ENCODE measurements at places on chromosomes 1 and 21.

- peak; percentile 6 for DNase-seq
Observed at GRCh38 chr21:27759091-27759659, 792.3 kb upstream of the ADAMTS5 start.

GRCh38 chr1:202274611-202275010, 67.1 kb downstream of the UBE2T start:
- DNase-seq, result peak; percentile 59

- DNase-seq, result no peak
Observed at GRCh38 chr1:174965362-174966007, 34.3 kb upstream of the CACYBP start.

DNA sequence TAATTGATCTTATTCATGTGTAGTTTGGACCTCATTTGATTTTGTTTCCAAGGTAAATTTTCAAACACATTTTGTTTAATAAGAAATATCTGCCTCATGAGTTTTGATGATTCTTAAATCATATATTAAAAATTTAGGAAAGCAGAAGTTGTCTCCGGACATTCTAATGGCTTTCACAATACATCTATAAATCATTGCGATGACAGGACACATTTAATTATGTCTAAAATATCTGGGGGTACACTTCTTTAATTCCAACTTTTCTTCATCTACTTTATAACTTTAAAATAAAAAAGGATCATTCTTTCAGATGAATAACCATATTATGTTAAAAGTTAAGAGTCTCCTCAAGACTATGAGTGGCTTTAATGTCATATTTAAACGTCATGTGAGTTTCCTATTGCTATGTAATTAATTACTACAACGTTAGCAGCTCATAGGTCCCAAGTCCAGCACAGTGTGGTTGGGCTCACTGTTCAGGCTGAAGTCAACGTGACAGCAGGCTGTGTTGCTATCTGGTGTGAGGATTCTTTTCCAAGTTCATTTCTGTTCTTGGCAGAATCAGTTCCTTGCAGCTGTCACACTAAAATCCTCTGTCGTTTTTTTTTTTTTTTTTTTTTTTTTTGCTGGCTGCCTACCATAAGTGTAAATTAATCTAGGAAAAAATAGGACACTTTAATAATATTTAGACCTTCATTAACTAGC, 893.5 kb downstream of the LTN1 start:
- DNase-seq, result no peak

DNA sequence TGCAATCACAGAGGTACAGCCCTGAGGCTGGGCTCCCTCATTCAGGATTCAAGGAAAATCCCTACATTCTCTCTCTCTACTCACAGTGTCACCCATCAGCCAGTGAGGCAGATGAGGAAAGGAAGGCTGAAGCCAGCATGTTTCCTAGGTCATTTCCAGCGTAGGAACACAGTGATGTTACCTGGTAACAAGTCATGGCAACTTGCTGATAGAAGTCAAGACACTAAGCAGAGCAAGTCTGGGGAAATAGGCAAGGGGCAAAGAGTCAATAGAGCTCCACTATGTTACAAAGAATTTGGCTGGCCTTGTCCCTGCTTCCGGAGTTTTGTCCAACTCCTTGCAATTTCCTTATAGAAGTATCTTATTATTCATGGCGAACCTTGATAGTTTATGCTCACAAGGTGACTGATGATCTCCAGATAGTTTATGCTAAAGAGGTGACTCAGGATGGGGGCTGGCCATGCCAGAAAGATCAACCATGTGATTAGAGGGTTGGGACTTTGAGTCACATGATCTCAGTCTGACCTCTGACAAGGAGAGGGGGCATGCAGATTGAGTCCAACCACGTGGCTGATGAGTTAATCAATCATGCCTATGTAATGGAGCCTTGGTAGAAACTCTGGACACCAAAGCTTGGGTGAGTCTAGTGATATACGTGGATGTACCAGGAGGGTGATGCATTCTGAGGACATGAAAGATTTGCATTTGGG, 51.1 kb downstream of the SUSD4 start:
- no peak for DNase-seq

- DNase-seq, result no peak
Observed at GRCh38 chr1:164473544-164473943, 85.4 kb upstream of the PBX1 start.

DNA sequence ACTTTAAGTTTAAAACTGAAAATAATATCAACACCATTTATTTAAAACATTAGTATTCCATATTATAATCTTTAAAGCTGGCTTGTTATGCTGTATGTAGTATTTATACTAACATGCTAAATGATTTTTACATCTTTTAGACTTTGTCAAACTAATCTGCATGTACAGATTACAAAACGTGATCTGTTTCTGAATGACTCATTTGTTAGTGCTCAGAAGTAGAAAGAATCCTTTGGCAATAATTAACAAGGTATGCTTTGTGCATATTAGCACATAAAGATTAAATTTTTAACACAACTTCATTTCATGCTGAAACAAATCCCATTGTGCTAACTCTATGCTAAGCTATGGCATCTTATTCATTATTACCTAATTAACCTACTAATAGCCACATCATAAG, 242.4 kb downstream of the BARHL2 start:
- DNase-seq, result no peak

GRCh38 chr1:159275891-159276290, 26.2 kb upstream of the FCER1A start:
- DNase-seq, result no peak

DNA sequence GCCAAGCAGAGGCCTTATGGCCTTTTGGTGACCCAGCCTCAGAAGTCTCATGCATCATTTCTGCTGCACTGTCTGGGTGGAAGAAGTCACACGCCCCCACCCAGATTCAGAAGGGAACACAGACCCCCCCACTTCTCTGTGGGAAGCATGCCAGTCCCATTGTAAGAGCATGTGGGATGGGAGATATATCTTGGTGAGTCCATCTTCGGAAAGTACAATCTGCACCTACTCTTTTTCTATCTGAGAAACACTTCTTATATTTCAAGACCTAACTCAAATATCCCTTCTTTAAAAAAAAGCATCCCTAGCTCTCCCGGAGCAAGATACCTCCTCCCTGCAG, 159.6 kb upstream of the FGGY start:
- no peak for DNase-seq

DNA sequence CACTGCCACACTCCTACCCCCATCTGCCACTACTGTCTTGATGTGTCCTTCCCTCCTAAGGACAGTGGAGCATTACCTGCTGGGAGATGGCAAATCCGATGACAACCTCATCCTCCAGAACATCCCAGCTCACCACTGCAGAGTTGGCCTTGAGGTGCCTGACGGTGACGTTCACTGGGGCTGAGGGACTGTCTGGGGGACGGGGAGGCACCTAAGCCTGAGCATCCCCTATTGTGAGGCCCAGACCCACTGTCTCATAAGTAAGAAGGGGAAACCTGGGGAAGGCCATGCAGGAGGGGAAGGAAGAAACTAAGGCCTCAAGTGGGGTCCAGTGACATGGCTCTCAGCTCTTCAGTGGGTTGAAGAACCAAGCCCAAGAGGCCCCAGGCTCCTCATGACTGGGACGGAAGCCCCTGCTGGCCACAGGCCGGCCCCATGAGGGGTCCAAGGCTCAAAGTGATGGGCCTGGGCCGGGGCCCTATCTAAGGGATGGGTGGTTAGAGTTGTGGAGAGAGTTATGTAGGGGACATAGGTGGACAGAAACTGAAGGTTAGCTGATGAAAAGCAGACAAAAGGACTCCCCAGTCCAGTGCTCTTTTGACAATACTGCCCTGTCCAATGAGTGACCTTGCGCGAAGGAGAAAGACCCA, 1.8 kb downstream of the FNDC5 start:
- no peak for DNase-seq

DNA sequence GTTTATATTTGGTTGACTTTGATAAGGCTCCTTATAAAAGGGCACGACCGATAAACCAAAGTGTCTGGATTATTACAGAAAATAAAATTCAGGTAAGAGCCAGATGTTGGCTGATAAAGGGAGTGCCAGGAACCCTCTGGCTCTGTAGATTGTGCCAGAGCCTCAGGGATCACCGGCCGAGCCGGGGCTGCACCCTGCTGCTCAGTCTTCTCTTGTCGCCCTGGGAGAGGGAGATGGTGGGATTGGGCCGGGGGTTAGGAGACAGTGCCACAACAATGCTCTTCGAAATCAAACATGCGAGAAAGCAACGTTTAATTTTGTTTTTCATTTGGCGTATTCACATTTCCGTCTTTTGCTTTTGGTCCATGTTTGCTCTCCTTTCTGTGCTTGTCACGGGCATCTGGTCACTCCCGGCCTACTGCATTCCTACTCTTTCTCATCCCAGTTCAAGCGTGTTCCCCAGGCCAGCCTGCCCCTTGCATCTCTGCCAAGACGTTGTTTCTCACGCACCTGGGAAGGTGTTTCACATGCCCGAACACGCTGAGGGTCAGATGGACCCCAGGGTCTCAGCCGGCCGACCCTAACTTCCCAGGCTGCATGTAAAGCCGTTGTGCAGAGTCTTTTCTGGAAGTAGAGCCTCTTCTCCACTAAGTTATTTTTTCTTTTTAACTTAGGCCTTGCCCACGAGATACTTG, 18.8 kb upstream of the C2CD2 start:
- no peak for DNase-seq

GRCh38 chr1:154329551-154330131, 4.3 kb downstream of the ATP8B2 start:
- DNase-seq, result peak; percentile 40

DNA sequence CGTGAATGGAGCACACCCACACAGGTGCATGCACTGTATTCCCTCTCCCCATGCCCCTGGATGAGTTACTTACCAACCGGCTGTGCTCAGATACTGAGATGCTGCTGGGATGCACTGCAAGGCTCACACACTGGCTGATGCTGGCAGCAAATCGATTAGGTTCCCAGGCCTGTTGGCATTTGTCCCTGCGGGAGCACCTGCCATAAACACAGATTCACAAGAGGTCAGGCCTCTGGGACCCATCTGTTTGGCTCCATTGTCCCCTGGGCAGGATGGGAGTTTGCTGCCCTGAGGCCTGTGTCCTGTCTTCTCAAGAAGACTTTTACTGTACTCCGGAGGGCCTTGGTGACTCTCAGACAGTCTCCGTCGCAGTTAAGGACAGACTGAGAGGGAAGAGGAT, 145.4 kb downstream of the PLXNA2 start:
- DNase-seq, result no peak

- DNase-seq, result no peak
Observed at GRCh38 chr1:87702455-87702854, 373.8 kb downstream of the LMO4 start.

DNA sequence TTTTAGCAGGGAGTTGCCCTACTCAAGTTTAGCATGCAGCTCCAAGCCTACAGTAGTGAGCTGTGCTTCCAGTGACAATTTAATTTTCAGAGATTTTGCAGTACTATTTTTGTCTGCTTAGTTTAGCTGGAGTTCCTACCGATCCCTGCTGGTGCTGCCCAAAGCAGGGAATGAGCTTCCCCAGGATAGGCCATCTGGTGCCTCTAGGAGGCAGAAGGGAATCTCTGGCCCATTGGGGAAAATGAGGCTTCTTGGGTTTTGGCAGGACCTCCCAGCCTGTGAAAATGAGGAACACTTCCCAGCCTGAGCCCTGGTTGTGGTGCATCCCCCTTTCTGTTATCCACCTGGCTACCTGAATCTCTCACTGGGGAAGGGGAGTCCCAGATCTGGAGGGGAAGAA, 149.2 kb downstream of the RASAL2 start:
- no peak for DNase-seq

GRCh38 chr1:82994616-82995263, 1004.2 kb downstream of the TTLL7 start:
- peak; percentile 16 for DNase-seq

GRCh38 chr1:240508950-240509349, 103.0 kb downstream of the GREM2 start:
- DNase-seq, result peak; percentile 42

GRCh38 chr1:220878191-220879075, 810 bp upstream of the HLX start:
- no peak for DNase-seq

DNA sequence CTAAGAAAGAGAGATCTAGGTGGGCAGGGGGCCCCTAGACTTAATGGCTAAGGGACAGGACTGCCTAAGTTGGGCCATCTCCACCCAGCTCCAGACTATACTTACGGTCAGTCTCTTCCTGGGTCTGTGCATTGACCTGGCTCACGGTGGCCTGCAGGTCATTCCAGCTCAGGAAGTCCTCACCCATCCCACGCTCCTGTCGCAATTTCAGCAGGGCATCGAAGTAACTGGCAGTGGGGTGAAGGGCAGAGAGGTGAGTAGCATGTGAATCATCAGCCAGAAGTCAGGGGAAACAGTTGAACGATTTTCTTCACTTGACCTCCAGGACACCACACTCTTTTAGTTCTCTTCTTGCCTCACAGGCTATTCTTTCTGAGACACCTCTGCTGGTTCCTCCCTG, 20.5 kb downstream of the IQGAP3 start:
- DNase-seq, result no peak

Measured in fibroblast of skin of back (primary cell).